ENCODE measurements at places on chromosomes 13 and 19.

- no peak for DNase-seq
These were observed 8.8 kb downstream of the TPT1 start for GRCh38 chr13:45332036-45332830.

- no peak for DNase-seq
These were observed 245.3 kb downstream of the ITGBL1 start for GRCh38 chr13:101697745-101698144.

- no peak for DNase-seq
These were observed 6.3 kb downstream of the C19orf38 start for GRCh38 chr19:10854350-10855089.

DNA sequence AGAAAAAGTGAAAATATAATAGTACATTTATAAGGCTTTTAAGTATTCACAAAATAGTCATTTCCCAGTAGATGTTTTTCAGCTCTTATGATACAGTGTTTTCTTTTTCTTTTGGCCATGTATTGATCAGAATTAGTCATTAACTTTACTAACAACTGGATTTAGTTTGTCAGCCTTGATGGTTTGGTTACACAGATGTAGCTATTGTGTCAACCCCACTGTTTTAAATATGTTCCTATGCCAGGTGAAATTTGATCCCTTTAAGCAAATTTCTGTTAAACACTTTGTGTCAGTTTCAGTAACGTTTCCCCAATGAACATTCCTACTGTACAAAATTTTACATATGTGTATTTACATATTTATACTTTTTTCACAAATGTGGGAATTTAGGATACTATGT lies 261.5 kb upstream of the STARD13 start:
- no peak for DNase-seq

- DNase-seq: no peak
These were observed 38.1 kb upstream of the SLC10A2 start for GRCh38 chr13:103104340-103104739.
